ENCODE measurements at places on chromosomes 7 and 10.

GRCh38 chr7:28627896-28628295 lies 215.6 kb downstream of the CREB5 start:
- no peak for DNase-seq

DNA sequence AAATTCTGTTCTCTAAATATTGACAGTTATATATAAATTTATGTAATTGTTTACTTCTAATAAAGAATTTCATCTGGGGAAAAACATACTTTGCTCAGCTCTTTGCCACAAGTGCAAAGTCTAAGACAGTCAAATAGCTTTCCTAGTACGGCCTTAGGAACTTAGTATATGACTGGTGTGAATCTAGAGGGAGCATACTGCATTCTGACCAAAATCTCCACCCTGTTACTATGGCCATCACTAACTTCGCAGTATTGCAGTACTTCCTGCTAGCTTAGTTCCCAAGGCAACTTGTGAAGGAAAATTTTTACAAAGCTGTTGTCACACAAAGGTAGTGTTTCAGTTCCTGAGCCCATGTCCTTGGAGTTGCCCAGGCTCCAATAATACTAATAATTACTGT lies 181.5 kb downstream of the CFTR start:
- no peak for DNase-seq

DNA sequence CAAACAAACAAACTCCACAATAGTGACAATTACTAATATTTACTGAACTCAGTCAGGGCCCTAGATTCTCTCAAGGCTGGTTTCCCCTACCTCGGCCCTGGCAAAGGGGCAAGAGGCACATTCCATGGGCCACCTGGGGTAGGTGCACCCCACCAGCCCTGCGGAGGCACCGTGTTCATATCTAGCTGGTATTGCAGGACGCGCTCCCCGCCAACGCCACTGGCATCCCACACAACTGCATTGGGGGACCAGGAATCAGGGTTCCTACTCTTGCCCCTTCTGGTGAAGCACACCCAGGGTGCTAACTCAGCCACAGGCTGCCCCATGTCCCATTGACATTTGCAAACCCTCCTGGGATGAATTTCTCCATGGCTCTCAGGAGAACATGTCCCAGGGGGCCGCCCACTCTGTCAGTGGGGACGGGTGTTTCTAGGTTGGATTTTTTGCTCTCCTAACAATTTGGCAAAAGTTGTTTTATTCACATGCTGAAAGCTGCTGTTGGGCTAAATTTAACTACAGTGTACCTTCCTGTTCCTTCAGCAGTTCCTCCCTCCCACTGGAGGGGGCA lies 76.7 kb downstream of the ZRANB1 start:
- no peak for DNase-seq

DNA sequence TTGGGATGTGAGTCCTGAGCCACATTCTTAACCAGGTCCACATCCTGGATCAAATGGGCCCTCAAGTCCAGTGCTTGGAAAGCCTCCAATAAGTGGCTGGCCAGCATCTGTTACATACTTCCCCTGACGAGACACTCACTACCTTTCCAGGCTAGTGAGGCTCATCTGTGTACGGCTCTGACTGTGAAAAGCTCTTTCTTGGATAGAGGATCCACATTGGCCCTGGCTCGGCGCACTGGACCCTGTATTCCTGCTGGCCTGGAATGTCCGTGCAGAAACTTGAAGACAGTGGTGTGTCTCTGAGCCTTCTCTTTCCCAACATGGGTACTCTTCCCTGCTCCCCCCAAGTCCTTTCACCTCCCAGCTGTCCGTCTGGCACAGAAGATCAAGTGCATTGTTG lies 35.5 kb downstream of the MYL10 start:
- no peak for DNase-seq

DNA sequence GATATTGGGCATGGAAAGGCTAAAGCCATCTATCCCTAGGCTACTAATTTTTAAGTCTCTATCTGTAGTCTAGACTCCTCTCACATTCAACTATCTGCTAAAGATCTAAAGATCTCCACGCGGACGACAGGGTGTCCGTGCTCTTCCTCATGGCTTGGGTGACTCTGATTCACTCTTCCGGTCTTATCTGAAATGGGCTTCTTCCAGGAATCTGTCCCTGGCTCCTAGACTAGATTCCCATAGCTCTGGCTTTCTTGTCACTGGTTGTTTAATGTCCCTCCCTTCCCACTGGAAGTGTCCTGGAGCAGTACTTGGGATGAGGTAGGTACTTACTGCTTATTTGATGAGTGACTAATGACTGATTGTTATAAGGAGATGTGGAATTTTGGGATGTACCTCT lies 62.0 kb upstream of the PODXL start:
- no peak for DNase-seq

GRCh38 chr7:27802999-27803398 lies 63.0 kb downstream of the TAX1BP1 start:
- DNase-seq, result no peak

DNA sequence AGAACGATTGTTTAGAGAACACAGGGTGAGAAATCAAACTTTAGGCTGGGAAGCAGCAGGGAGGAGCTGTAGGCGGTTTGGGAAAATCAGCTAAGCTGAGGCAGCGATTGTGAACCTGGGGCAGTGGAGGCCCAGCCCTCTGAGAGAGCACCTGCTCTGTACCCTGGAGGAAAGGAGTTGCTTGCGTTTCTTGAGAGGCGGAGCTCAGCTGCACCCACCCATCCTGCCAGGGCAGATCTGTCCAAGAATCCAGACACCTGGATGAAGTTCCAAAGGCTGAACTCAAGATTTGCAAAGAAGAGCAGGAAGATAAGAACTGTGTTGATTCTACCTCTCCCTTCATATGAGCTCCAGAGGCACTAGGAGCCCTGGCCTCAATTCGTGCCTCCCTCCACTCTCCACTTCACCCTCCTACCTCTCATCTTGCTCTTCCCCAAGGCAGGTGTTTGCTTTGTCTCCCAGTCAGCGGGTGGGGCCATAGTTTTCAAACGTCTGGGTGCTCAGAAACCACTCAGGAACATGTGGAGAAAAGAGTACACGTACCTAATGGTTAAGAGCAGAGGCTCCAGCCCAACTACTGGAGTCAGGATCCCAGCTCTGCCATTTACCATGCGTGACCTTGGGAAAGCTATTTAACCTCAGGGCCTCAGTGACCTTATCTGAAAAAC lies 21.5 kb upstream of the TMEM213 start:
- DNase-seq, result peak; percentile 55

DNA sequence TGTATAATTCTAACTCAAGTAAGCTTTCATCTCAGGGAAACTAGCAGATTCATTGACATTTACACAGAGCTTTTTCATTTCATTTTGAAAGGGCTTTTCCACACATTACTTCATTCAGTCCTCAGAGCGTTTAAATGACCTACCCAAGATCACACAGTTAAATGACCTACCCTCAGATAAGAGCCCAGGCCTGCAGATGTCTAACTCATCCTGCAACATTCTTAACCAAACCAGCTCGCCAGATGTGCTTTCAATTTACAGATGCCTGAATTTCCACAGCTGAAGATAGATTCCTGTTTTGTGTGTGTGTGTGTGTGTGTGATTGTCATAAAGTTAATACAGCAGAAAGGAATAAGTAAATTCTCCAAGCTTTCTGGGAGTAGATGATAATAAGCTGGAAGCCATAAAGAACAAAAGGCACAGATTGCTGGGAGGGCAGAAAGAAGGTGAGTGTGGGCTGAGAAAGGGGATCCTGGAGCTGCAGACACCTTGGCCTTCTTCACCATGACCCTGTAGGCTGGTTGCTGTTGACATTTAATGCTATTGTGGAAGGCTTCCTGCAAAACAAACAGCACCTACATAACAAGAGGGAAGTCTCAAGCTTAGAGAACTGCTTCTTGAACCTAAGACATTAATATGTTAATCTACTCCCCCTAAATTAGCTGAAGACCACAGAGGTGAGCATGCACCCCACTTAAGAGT lies 489.7 kb upstream of the CELF2 start:
- DNase-seq, result no peak

DNA sequence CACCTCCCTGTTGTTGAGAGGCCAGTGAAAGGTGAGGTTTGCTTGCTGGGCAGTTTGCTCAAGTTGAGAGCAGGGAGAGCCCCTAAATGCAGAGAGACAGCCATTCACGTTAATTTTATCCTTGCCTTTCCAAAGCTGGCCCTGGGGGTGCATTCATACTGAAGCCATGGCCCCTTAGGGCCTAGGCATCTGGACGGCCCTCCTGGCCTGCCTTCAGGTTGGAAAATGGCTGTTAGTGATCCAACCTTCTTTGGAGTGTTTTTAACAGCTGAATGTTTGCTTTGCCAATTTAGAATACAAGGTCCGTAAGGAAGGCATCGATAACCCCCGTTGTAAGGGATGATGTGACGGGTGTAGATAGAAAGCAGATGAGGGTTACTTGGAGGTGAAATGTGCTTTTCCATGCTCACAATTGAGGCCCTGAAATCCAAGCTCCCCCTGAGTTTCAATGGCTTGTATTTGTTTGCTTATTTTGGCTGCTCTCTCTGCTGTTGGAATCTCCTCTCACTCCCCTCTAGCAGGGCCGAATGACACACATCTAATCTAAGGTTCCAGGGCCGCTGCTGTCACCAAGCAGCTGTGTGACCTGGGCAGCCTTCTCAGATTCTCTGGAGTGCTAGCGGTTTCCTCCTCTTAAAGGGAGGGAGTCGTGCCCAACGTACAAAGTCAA lies 171.6 kb upstream of the MKI67 start:
- no peak for DNase-seq

DNA sequence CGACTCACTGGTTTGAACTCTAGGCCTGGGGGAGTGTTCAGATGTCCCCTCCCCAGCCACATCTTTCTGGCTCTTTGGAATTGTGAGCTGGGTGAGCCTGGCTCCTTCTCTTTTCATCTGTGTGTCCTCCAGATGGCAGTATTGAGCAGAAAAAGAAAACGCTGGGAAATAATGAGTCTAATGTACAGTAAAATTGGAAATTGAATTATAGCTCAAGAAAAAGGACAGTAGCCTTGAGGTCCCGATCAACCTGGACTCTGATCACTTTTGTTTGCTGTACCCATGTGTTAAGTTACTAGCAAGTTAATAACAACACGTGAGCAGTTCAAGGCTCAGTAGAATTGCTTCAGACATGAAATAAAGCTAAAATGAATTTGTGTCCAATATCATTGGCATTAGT lies 77.9 kb downstream of the SNX10 start:
- peak; percentile 56 for DNase-seq

DNA sequence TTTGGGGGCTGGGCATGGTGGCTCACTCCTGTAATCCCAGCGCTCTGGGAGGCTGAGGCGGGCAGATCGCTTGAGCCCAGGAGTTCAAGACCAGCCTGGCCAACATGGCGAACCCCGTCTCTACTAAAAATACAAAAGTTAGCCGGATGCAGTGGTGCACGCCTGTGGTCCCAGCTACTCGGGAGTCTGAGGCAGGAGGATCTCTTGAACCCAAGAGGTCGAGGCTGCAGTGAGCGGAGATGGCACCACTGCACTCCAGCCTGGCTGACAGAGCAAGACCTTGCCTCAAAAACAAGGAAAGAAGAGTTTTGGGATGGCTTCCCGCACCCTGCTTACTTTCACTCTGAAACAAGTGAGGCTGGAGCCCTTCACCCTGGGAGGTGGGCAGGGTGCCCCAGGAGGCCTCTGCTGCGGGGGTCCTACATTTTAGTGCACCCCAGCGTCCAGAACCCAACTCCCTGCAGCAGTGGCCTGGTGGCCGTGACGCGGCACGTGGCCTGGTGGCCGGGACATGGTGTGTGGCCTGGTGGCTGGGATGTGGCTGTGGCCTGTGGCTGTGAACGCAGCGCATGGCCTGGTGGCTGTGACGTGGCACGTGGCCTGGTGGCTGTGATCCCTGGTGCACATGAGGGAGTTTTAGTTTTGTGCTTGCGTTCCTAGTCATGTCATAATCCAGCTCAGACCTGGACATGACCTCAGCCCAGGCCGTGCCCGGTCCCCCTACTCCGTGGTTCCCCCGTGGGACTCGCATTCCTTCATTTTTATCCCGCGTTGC lies 9.3 kb downstream of the KNDC1 start:
- no peak for DNase-seq

- no peak for DNase-seq
These were observed 190.5 kb downstream of the SKAP2 start for GRCh38 chr7:26673858-26674257.

DNA sequence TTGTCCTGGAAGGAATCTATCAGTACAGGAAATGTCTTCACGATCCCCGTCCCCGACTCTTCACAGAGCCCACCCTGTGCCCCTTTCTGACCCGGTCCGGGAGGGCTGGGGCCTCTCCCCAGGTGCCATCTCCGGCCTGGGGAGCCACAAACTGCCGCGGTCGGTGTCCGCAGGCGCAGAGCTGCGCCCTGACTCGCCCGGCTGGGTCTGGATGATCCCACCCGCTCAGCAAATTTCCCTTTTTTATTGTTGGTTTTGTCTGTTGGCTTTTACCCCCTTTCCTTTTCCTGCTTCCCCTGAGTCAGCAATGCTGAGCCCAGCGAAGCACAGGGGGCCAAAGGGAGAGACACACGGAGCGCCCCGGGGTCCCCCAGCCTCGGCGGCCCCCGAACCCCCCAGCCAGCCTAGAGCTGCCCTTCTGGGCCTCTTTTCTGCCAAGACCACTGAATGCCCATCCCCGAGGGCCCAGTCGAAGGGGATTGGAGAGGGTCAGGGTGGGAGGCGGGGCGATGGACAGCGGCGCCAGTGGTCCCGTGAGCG lies 30.9 kb downstream of the LEP start:
- no peak for DNase-seq

DNA sequence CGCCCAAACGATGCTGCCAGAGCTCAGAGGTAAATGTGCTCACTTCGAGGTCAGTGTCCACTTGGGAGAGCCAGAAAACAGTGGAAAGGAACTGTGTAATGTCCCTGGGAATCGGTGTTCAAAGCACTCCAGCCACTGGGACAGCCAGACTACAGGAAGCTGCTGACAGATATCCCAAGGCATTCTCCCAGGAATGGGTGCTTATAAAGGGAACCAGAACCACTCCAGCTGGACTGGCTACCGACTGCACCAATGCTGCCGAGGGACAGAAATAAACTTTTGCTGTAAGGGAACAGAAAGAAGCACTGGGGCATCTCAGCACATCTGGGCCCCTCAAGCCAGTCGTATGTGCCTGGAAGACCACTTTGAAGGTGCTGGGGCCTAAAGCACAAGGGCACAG lies 76.7 kb downstream of the ATXN7L1 start:
- DNase-seq, result no peak
